ENCODE measurements at places on chromosomes 4 and X.

DNA sequence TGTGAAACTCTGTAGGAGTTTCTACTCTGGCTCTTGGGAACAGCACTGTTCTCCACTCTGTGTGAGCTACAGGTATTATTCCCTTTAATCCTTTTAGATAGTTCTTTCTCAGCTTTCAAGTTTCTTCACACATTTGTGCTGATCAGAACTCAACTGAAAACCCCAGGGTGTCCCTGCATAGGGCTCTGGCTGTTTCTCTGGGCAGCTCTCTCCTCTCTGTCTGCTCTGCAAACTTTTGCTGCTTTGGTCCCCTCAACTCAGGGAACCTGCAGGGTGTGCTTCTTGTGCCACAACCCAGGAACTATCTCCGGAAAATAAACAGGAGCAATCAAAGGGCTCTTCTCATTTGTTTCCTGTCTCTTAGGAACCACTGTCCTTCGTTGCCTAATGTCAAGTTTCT lies 196.6 kb upstream of the GABRA2 start:
- no peak for DNase-seq

DNA sequence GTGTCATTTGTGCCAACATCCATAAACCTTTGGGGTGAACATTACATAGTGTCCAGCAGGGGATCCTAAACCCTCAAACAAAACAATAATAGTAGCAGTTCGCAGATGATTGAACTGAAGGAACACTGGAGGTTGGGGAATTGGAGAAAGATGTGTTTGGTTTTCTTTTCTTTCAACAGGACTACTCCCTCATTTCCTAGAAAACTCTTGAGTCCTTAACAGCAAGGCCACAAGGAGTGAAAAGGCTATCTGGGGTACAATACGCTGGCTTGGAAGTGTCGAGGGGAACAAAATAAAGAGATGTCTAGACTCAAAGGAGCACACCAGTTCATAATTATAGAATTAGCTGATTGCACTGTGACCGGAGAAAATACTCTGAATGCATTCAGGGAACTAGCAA lies 72.1 kb downstream of the IDS start:
- DNase-seq: no peak

DNA sequence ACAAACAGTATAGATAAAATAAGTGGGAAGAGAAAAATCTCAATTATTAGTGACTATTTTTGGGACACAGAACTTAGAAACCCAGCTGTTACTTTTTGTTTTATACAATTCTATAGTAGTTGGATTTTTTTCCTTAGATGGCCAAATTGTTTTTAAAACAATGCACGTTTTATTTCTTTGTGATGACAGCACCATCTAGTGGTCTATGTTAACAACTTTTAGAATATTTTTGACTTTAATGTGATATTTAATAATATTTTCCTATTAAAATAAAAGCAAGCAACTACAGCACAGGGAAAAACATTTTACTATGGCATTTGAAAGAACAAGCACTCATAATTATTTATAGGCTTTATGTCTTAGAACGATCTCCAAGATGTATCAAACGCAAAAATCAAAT lies 5.6 kb upstream of the SMIM31 start:
- peak; percentile 33 for DNase-seq

DNA sequence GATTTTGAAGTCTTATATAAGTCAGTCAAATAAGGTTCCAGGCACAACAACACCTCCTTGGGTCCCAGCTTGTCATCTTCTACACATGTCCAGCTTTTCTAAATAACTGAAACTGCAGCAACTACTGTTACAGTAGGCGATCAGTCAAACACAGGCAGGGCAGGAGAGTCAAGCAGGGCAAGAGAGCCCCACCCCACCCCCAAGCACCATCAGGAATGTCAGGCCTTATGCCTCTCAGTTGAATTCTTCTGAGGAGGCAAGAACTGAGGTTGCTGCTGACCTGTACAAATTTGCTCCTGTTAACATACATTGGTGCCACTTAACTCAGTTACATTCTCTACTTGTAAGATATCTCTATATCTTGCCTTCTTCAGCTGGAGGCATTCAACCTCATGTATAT lies 608.8 kb upstream of the PCDH10 start:
- DNase-seq: no peak

- no peak for DNase-seq
These were observed 1.6 kb downstream of the ZCCHC12 start for GRCh38 chrX:118825227-118825626.

GRCh38 chrX:70134116-70134477 lies 850 bp downstream of the IGBP1 start:
- DNase-seq: peak; percentile 10

DNA sequence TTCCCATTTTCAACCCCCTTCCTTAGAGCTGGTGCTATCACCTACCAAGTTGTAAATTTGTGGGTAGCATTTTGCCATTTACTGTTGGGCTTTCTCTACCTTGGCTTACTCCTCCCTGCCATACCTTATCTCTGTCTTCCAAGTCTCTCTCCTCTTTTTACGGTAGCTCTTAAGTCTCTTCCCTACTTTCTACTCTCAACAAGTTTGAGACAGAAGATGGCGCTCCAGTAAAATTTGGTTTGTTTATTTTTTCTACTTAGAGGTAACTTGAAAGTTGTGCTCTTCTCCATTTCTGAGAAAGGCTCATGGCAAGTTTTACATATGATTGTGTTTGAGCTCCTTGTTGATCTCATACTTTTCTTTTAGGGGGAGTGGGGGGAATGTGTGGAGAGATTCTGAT lies 1508.1 kb downstream of the TECRL start:
- DNase-seq: no peak

- DNase-seq: no peak
These were observed 136.6 kb downstream of the PALLD start for GRCh38 chr4:168633496-168633895.

- DNase-seq: no peak
These were observed 2.8 kb upstream of the NELFA start for GRCh38 chr4:2011583-2011982.

GRCh38 chr4:154989511-154989910 lies 208.4 kb downstream of the RBM46 start:
- DNase-seq: no peak

DNA sequence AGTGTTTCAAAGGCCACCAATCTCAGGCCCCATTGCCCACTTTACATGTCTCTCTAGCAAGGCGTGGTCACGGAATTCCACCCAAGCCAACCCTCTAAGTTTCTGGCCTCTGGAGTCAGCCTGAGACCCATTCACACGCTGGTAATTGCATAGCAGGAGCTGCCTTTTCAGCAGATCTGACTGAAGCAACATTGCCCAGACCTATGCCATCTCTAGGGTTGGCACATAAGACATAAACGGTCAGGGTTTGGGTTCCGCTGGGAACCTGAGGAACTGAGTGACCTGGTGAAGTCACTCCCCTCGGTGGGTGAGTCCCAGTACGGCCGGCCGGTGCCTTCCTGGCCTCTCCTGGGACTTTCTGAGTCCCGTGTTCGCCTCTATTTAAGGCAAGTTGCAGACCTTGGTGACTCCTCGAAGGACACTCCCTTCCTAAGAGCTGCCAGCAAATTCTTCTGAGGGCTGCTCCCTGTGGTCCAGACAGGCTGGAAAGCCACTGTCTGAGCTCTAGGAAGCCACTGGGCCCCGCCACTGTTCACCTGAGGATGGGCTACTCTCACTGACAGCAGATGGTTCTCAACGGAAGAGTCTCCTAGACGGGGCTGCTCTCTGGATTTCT lies 15.9 kb downstream of the CTAG1A start:
- peak; percentile 10 for DNase-seq

GRCh38 chr4:2830632-2831610 lies 12.7 kb upstream of the ADD1 start:
- DNase-seq: no peak

GRCh38 chrX:9312922-9313867 lies 151.7 kb upstream of the TBL1X start:
- DNase-seq: peak; percentile 11

DNA sequence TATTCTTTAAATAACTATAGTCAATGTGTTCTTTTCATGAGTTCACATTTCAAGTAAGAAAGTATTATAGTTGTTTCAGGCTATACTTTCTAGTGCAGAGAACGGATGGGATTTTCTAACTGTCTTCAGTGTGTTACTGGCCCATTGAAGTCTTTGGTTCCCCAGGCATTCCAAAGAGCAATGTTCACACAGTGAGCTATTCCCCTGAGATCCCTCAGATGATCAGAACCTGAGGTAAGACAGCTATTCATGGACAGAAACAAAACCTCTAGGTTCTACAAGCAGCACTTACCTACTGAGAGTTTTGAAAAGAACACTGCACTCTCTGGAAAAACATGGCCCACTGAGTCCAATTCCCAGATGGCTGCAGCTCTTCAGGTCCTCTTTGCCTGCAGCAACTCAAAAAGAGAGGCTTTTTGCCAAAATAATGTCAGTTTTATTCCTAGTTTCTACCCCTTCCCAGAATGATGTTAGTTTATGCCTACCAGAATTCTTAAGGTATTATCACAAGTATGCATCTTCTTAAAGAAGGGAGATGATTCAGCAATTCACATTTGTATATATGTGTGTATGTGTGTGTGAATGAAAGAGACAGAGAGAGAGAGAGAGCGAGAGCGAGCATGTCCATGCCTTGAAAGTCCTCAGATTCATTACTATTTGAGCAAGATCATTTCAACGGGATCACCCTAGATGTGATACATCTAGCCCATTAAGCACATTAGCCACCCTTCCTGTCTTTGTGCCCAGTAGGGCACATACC lies 146.1 kb downstream of the PDHA2 start:
- DNase-seq: no peak

- no peak for DNase-seq
These were observed 20.4 kb upstream of the PUDP start for GRCh38 chrX:7168371-7168770.

- DNase-seq: peak; percentile 81
These were observed 15.6 kb upstream of the BBS12 start for GRCh38 chr4:122716825-122717448.

DNA sequence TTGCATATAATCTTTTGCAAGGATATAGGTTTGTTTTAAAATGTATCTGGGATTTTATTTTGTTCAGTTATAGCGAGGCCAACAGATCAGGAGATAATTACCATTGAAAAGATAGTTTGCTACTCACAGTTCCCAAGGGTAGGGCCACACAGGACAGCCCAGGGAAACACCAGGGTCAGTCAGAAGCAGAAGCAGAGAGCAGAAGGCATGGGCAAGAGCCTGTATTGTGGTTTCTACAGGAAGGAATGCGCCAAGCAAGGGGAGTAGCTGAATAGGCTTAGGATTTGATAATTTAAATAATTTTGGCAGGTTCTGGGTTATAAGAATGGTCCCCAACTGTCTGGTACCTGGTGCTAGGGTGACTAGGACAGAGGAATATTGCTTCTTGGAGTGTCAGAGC lies 61.6 kb downstream of the SYNPO2 start:
- no peak for DNase-seq

- no peak for DNase-seq
These were observed 26.5 kb upstream of the PLCXD1 start for GRCh38 chrX:254630-255215.

DNA sequence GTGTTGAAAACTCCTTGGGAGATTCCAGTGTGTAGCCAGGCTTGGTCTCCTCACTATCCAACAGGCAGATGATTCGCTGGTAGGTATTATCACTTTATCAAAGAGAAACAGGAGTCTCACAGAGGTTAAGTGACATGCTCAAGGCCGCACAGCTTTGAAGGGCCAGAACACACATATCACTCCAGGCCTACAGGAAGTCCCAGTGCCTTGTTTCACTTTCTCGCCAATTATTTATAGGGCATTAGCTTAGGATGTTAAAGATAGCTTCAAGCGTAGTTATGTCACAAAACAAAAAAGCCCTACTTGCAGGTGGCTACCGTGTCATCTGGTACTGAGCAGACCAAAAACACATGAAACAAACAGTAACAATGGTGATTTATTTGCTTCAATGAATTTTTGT lies 13.2 kb downstream of the ATP8A1 start:
- DNase-seq: no peak

DNA sequence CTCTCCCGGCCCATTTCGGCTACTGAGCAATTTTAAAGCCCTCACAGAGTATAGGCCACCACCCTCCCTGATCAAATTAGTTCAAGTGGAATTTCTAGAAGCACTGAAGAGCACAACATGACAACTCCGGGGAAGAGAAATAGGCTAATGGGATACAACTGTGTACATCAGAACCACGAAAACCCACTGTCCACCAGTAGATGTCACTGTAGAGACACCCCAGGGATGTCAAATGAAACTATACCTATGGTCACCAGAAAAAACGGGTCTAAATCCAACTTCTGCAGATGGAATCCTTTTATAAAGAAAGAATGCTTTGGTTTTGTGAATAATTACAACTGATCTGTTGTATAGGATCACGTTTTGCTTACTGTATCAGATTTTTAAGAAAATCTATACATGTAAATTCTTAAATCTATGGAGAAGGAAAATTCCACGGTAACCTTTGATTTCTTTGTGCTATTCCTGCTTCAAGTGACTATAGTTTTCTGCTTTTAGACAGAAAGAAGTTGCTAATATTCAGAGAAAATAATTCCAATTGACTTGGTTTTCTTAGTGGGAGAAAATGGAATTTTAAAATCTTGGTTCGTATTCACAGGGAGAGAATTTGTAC lies 29.5 kb upstream of the MAP3K15 start:
- peak; percentile 61 for DNase-seq

DNA sequence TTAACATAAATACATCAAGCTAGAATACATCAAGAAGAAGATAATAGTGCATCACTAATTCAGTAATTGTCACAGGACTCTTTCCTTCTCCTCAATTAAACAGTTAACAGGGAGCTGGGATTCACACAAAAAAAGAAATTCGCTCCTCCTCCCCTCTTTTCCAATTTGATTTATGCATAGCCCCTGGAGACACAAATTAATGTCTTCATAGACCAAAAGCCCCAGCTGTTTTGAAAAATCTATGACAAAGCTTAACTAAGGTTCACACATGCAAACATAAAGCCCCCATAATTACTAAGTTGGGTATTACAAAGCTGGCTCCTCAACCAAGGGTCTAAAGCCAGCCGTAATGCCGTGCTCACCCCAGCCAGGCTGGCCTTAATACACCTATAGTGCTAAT lies 61.2 kb downstream of the ENOX2 start:
- DNase-seq: no peak

GRCh38 chrX:70039758-70040157 lies 10.0 kb downstream of the AWAT2 start:
- DNase-seq: peak; percentile 48

DNA sequence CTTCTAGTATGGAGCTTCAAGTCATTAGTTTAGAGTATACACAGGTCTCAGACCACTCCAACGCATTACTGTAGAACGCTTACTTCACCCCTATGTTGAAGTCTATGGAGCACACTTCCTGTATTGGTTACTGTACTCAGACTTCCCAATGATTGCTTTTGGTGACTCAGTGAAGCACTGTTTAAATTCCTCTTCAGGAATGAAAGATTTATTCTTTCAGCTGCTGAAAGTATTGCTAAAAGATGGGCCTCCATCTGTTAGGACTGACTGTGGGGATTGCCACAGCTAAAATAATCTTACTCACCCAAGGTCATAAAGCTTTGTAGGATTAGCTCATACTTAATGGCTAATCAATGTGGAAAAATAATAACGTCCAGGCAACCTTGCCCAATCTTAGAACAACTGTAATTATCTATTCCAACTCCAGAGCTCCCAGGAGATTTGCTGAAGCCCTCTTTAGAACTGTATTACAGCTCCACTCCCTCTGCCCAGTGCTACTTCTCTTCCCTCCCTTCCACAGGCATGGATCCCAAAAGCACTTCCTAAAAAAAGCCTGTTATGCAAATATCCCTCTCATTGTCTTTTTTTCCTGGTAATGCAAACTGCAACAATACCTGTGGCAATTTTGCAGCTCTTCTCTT lies 281.9 kb upstream of the HS3ST1 start:
- DNase-seq: no peak

Data from epithelial cell of esophagus (primary cell).